ENCODE measurements at places on chromosomes 2 and 18.

GRCh38 chr2:11270891-11271290 is 73.5 kb downstream of the ROCK2 start:
- DNase-seq: no peak

- no peak for DNase-seq
Observed at GRCh38 chr2:9378433-9379390, 44.6 kb downstream of the ITGB1BP1 start.

GRCh38 chr2:176566496-176566895 is 297.3 kb downstream of the MTX2 start:
- no peak for DNase-seq

DNA sequence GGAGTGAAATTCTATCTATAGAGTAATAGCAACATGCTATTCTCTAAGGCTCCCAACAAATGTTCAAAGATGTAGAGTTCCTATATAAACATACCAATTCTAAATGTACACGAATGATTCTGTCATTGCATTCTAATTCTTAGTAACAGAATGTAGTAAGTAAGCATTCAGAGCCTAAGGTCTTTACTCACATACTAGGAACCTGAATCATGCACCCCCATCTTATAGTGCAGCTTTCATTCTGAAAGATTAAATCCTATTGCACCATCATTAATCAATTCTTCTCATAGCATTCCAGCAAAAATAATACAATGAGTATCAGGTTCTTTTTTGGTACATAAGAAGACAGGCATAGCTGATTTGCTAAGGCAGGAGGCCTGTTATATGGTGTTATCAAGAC is 230.0 kb downstream of the NCKAP5 start:
- no peak for DNase-seq

DNA sequence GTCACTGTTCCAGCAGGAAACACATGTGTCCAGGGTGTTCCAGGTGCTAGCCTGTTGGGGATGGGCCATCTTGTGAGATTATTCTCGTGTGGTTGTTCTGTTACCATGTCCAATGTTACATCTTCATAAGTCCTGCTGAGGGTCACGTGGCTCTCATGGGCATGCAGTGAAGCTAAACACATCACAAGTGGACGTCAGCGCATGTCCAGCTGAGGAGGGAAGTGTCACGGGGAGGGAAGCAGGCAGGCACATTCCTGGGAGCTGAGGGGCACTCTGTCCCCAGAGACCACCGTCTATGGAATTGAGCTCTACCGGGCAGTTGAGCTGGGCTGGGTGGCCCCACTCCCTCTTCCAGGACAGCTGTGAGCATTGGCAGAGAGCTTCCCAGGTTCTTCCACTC is 155.3 kb upstream of the TWIST2 start:
- no peak for DNase-seq

DNA sequence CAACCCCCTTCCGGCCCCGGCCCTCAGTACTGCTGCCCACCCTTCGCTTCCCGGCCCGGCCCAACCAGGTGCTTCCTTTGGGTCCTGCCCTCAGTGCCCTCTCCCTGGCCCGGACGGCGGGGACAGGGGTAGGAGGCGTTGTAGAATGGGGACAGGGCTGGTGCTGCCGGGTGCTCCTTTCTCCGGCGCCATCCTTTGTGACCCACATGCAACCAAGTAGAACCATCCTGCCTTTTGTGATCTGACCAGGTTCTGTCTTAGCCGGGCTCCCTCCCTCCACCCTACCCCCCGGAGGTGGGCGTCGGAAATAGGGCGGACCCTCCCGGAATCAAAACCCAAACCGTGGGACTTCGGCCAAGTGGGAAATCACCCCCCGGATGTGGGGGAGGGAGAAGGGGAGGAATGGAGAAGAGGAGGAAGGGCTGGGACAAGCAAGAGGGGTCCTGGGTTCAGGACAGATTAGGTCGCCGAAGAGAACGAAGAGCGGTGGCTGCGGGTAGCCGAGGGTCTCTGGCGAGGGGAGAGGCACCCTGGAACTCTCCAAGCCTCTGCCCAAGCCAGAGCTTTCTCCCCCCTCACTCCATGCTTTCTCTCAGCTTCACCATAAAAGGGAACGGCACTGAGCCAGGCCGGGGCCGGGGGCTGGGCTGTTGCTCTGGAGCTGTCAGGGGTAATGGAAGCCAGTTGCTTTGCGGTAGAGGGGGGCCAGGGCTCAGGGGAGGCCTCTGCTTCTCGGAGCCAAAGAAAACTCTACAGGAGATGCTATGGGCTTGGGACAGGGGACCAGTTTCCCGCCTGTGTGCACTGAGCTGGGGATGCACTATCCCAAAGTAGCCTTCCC is 756 bp upstream of the OST4 start:
- no peak for DNase-seq

DNA sequence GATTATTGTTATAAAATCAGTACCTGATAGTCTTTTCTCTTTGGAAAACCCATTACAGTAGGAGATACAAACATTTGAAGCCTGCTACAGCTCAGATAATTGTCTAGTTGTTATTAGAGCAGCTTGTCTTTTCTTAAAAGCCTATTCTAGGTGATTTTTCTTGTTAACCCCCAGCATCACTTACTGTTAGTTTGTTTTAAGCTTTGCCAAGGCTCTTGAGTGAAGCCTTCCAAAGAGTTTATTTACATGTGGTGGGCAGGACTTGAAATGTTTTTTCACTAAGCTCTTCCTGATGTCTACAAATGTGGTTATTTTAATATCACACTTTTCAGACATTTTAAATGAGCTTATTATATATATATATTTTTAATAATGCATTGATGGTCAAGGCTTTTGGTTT is 791.3 kb downstream of the PLCL1 start:
- DNase-seq: no peak

GRCh38 chr18:79770501-79770815 is 27.3 kb upstream of the KCNG2 start:
- DNase-seq: no peak

DNA sequence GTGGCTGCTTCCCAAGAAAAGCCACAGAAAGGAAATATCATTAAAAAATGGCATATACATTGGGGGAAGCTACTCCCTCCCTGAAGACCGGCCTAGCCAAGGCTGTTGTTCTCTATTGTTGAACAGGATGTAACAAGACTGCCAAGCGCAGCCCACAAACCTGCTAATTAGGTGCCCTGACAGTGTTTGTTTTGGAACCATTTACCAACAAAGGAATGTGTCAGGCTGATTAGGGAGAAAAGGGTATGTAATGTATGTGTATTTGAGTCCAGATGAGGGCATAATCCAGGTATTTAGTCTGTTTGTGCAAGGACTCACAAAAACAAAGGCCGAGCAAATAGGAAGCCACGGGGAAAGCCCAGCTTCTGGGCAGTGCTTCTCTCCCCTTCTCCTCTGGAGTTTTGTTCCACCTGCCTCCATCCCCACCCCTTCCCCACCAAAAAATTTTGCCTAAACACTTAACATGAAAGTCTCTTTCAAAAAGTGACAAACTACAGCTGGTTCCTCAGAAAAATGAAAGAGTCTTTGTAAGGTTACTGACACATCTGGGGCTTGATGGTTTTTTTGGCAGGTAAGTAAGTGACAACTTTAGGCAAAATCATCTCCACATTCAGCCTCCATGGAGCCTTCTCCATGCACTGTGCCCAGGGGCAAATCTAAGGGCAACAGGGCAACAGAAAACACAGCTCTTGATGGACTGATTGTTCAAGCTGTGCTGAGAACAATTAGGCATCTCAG is 78.3 kb upstream of the FZD5 start:
- no peak for DNase-seq

DNA sequence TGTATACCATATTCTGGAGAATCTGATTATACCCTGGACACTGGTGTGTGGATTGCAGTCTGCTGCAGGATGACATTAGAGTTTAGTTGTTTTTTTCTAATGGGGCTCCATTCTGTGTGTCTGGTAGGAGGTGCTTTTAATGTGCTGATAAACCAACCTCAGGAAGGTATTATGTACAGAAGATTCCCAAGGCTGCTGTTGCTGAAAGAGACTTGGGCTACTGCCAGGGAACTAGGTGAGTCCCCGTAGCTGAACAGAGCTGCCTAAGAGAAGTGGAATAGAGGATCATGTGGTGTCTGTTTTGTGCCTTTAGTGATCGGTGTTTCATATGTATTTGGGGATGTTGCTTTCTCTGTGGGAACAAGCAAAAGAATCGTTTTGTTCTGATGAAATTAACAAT is 16.5 kb downstream of the SPATA3 start:
- no peak for DNase-seq

GRCh38 chr2:173830170-173830569 is 135.0 kb downstream of the SP3 start:
- no peak for DNase-seq

GRCh38 chr2:233075141-233075965 is 15.2 kb downstream of the INPP5D start:
- DNase-seq: no peak

GRCh38 chr2:101758001-101758400 is 60.5 kb downstream of the MAP4K4 start:
- no peak for DNase-seq

DNA sequence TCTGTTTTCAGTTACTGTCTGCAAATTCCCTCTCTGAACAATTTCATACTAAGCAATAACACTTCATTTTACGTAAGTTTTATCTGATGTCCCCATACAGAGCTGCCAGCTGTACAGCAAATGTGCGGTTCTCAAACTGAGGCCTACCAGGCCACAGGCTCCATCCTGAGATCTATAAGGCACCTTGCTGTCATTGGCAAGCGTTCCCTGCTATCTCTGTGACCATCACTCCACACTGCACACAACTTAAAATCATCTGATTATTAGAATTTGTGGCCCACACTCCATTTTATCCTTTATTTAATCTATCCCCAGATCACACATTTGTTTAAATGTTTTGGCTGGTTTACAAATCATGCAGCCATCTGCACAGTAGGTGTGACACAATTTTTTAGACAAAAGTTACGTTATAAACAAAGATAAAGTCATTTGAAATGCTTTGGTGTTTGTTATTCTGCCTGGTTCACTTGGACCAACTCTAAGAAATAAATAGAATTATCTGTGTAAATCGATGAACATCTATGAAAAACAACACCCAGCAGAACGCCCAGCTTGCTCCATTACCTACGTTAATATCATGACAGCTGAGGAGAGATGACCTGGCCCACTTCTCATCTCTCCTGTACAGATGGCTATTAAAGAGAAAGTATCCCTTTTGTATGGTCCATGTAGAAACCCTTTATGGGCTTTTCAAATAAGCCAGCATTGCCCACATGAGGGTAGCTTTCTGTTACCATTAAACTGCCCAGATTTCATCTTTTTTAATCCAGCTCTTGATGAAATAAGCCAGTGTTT is 162.4 kb downstream of the ZNF521 start:
- DNase-seq: no peak

GRCh38 chr2:191362841-191363240 is 117.6 kb downstream of the MYO1B start:
- DNase-seq: no peak

DNA sequence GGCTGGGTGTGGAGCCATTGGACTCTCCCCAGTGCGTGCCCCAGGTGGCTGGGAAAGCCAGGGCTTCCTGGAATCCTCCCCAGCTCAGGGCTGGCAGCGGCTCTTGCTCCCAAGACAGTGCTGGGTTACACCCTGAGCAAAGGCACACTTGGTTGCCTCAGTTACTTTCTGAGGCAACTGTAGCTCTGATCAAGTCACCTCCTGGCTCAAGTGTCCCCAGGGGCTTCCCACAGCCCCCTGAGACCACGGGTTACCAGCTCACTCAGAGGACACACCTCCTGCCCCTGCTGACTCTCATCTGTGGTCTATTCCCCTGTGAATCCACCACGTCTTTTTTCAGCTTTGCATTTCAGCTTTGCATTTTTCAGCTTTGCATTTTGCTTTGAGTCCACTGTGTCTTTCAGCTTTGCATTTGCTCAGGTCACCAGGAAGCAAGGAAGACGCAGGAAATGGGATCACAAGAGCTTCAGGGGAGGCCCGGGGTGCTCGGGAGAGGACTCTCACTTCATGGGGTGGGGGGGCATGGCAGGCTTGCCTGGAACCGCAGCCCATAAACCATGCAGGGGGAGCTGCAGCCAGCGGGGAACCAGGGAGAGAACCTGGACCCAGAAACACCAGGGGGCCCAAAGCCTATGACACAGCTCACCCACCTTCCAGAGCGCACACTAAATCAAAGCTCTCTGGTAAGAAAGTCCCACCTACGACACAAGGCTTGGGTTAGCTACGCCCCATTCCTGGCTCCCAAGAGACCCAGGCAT is 138.0 kb upstream of the ASB18 start:
- peak; percentile 23 for DNase-seq

- DNase-seq: no peak
Observed at GRCh38 chr2:206728277-206729199, 10.3 kb upstream of the DYTN start.

DNA sequence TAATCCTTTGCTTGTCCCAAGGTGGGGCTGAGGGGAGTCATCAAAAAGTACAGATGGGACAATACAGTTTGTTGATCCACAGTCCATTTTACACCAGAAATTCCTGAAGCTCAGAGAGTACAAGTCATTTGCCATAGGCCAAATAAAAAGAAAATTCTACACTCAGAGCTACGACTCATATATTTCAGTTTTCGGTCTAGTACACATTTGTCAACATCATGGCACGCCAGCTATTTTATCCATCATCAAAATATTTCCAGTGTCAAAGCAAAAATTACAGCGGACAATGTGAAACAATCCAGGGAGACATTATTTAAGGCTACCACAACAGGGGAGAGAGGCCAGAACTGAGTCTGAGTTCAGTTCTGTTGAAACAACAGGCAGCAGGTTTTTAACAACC is 587.5 kb upstream of the DSEL start:
- DNase-seq: no peak

DNA sequence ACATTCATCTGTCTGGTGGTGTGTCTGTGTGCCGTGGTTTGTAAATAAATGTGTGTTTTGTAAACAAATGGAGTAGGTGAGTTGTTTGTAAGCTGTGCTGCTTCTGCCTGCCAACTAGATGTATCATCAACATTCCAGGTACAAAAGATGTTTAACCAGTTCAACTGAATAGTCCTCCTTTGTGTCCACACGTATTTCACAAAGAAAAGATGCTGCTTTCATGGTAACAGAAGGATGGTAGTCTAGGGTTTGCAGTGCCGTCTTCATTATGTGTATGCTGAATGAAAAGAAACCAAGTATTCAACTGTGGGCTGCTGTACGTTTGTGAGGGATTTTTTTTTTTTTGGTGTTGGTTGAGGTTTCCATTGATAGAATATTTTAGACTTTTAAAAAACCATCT is 72.1 kb downstream of the CAMKMT start:
- no peak for DNase-seq

DNA sequence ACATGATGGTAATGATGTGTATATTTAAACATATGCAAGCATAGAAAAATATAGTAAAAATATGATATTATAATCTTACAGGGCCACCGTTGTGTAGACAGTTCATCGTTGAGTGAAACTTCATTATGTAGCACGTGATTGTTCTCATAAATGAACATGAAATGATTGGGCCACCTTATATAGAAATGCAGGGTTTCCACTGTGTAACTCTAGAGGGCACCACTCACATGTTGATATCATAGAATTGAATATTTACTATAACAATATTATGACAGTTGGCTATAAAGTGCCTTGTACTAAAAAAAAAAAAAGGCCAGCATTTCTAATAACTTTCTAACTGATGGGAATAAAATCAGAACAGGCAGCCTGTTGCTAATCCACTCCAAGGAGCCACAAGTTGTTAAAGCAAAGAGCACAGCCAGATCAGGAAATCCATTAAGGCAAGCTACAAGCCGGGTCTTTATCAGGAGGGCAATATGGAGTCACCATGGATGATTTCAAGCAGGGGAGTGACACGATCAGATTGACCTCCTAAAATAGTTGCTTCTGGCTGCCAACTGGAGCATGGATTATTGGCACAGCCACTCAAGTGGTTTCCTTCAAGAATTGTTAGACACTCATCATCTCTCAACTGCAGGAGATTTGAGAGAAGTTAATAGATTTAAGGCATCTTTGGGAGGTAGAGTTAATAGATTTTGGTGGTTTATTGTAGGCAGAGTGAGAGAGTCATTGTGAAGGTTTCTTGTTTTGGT is 16.7 kb downstream of the IL1F10 start:
- DNase-seq: no peak
